ENCODE measurements at places on chromosomes 6 and 20.

DNA sequence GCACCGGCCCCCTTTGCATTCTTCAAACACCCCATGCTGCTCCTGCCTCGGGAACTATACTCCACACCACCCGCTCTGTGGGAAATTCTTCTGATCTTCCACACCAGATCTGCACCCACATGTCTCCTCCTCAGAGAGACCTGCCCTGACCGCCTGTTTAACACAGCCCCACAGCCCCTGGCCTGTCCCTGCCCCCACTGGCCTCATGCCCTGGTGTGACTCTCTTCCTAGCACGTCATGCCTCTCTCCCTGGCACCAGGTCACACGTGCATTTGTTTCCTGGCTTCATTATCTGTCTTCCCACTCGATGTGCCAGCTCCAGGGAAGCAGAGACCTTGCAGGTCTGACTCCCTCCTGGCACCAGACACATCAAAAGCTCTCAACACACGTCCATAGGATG lies 79.6 kb downstream of the ANKRD60 start:
- no peak for DNase-seq

- DNase-seq: no peak
Observed at GRCh38 chr6:131413831-131414191, 159.2 kb upstream of the ARG1 start.

DNA sequence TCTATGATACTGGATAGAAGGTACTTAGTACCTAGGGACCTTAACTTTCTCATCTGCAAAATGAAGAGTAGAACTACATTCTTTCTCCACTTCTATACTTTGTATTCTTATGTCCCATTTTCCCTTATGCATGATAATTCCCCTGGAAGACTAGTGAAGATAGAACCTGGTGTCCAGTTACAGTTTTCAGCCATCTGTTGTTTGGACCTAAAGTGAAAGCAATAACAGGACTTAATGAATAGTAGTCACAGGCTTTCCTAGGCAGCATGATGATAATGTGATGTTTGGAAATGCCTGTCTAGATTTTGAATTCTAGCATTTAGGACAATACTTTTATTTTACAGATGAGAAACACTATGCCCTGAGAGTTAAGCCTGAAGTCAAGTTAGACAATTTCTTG lies 153.8 kb downstream of the RIMS1 start:
- DNase-seq: no peak

DNA sequence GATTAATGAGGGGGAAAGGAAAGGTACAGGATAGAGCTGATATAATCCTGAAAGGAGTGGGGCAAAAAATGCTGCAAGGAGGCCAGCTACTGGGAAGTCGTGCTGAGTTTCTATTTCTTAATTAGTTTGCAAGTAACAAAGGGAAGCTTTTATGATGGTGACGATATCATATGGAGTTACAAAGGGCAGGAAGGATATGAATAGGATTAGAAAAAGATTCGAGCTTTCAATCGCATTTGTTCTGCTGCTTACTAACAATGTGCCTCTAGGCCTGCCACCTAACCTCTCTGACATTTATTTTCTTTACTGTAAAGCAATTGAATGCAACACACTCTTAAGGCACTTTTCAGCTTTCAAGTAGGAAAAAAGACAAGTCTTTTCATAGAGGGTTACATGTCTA lies 219.2 kb downstream of the CLVS2 start:
- no peak for DNase-seq

GRCh38 chr6:75266716-75267291 lies 17.8 kb downstream of the TMEM30A start:
- DNase-seq: peak; percentile 24

DNA sequence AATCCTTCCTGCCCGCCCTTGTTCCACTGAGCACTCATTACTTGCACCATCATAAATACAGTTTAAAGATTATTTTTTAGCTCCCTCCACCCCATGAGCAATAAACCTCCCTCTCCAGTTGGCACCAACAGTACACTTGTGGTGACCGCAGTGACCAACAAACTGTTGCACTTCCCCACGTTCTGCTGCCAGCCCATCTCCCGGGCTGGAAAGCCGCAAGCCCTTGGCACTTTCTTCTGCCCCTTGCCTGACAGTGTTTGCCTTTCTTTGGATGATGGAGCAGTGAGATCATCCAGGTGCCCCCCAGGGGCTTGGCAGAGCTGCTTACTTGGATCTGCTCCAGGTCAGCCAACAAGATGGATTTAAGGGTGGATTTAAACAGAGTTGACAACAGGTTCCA lies 21.6 kb downstream of the KCNB1 start:
- DNase-seq: no peak

DNA sequence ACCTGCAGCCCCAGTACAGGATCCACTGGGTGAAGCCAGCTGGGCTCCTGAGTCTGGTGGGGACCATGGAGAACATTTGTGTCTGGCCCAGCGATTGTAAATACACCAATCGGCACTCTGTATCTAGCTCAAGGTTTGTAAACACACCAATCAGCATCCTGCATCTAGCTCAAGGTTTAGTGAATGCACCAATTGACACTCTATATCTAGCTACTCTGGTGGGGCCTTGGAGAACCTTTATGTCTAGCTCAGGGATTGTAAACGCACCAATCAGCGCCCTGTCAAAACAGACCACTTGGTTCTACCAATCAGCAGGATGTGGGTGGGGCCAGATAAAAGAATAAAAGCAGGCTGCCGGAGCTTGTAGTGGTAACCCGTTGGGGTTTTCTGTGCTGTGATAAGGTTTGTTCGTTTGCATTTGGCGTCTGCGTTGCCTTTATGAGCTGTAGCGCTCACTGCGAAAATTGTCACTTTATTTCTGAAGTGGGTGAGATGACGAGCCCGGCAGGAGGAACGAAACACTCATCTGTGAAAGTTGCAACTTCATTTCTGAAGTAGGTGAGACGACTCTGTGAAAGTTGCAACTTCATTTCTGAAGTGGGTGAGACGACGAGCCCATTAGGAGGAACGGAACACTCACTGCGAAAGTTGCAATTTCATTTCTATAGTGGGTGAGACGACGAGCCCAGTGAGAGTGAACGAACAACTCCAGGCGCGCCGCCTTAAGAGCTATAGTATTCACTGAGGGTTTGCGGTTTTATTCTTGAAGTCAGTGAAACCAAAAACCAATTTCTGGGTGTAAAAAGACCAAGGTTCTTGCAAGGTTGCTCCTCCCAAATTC lies 31.1 kb downstream of the SERPINB6 start:
- DNase-seq: peak; percentile 97

Data from activated CD4-positive, alpha-beta T cell treated with anti-CD3 and anti-CD28 coated beads, Interleukin-2, Interleukin-4, amounts not matched to agents 100 ng/mL and 50 ng/mL, durations not matched to agents 16 hours and 8 hours (primary cell).